ENCODE measurements at places on chromosomes 13 and 19. TPM values are rescaled to one million over a fixed set of nuclear protein-coding genes. Genes with fewer than 3 reads are reported as not detected.

- no peaks in the 10 kb centered on the region for H3K4me1 ChIP-seq
- H3K27ac ChIP-seq, result no peak overlapping the region
- no peaks in the 10 kb centered on the region for H3K27me3 ChIP-seq
Measured at GRCh38 chr13:50299546-50300249, 284.5 kb downstream of the KCNRG start.

GRCh38 chr19:38833092-38833425, 1.5 kb upstream of the ECH1 start:
- DNase-seq, result no peak
- peaks cover 39% of the 10 kb centered on the region for H3K36me3 ChIP-seq
- H3K27ac ChIP-seq, result peak overlapping the region; percentile 74
- no peak overlapping the region for H3K4me3 ChIP-seq
- H3K27me3 ChIP-seq, result no peaks in the 10 kb centered on the region

- DNase-seq, result no peak
- no peaks in the 10 kb centered on the region for H3K27me3 ChIP-seq
- peaks cover 4% of the 10 kb centered on the region for H3K4me1 ChIP-seq
- no peaks in the 10 kb centered on the region for H3K36me3 ChIP-seq
- H3K27ac ChIP-seq, result no peak overlapping the region
Measured at GRCh38 chr13:104567114-104567513, 1500.9 kb upstream of the SLC10A2 start.

Gene SERP2
- 1.2 TPM for total RNA-seq

Gene MAMSTR
- 1.6 TPM for total RNA-seq

Gene PSG4
- not detected for total RNA-seq

All from WTC11 (cell line).